ENCODE measurements at places on chromosomes 5 and 9.
A peak's percentile ranks its signal among the peaks of the same experiment; 100 is the strongest.

- no peak for DNase-seq
Measured at GRCh38 chr5:57025961-57026360, 74.0 kb upstream of the MIER3 start.

- no peak for DNase-seq
Measured at GRCh38 chr9:76595645-76596044, 136.7 kb downstream of the GCNT1 start.

- no peak for DNase-seq
Measured at GRCh38 chr5:143176048-143176447, 227.4 kb downstream of the NR3C1 start.

GRCh38 chr5:108798513-108799265 lies 51.0 kb downstream of the FER start:
- DNase-seq, result no peak

- DNase-seq, result no peak
Measured at GRCh38 chr5:151602806-151603205, 11.7 kb upstream of the FAT2 start.

DNA sequence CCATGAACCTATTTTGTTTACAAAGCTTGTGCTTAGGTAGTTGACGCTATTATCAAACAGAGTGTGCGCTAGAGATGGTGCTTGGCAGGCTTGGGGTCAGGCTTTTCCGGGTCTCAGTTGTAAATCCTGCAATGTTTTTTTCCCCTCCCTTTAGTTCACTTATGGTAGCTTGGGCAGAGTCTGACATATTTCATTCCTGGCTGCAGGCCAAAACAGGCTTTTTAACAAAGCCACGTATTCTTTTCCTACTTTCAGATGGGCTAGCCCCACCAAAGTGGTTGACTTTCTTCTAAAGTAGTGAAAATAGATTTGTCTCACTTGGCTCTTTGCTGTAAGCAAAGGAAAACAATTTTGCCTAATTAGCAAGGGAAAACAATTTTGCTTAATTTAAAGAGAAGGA lies 58.0 kb upstream of the FBN2 start:
- DNase-seq, result no peak

DNA sequence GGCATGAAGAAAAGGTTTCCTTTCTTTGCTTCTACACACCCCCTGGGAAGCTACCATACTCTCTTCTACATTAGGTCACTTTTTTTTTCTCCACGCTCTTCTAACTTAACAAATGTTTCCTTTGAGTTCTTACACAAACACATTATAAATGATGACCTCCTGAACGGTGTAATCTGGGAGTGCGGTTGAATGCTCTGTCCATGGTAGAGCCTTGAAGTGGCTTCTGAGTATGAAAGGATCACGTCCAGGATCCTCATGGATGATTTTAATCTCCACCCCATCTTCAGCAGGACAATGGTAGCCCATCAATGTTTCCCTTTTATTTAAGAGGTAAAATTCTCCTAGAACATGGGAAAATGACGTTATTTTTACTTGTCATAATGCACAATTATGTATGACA lies 587.3 kb downstream of the SEMA5A start:
- DNase-seq, result no peak

- peak; percentile 12 for DNase-seq
Measured at GRCh38 chr5:134975843-134976242, 8.1 kb downstream of the CATSPER3 start.

DNA sequence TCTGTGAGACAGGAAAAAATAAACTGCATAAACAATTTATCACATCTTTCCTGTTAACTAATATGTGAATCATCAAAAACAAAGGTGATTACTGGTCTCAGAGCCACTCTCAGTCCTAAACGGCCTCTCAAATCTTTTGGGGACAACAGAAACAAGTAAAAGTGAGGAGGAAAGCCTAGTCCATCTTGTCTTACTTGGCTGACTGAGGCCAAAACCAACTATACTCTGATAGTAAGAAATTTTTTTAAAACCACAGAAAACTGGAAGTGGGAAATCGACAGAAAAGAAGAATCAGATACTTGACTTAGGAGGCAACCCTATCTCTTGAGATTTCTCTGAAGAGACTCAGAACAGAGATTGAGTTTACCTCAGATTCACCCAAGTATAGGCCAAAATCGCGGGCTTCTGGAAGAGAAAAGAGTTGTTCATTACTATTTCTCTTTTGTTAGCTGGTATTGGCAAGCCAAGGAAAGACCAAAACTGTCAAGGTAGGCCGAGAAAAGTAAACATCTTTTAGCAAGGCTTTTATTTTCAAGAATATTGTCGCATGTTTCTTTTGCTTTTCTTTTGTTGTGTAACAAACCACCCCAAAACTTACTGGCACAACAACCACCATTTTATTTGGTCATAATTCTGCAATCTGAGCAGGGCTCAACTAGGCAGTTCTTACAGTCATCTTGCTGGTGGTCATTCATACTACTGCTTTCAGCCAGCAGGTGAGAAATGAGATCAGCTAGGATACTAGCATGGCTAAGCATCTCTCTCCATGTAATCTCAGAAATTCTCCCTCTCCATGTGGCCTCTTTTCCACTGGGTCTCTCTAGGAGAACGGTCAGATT lies 46.1 kb downstream of the RFX3 start:
- no peak for DNase-seq

- DNase-seq, result no peak
Measured at GRCh38 chr9:127562279-127562796, 49.7 kb upstream of the STXBP1 start.

DNA sequence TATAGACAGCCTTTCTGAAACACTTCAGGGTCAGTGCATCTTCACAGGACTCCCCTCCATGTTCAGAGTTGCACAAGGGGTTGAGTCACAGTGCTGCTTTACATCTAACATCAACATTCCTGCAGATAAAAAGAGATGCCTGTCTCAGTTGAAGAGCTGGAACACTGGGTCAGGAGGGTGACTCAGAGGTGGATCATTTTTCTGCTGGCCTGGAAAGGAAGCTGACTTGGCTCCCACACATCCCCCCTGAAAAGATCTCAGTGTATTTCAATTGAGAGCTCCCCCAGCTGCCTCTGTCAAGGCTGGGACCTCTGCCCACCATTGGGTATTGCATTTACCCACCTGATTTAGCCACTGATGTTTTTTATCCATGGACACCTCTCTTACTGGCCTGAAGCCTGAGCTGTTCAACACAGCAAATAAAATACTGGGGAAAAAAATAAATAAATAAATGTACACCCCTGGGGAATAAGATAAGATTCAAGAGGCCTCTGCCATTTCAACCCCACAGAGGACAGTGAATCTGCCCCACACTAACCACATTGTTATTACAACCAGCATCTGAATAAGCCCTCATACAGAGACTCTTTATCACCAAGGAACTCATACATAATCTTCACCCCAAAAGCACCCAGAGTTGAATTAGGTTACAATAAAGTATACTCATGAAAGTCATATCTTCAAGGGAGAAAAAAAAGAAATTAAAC lies 716.4 kb downstream of the SEMA5A start:
- DNase-seq, result peak; percentile 98

GRCh38 chr5:169104937-169105494 lies 195.9 kb downstream of the SLIT3 start:
- no peak for DNase-seq

DNA sequence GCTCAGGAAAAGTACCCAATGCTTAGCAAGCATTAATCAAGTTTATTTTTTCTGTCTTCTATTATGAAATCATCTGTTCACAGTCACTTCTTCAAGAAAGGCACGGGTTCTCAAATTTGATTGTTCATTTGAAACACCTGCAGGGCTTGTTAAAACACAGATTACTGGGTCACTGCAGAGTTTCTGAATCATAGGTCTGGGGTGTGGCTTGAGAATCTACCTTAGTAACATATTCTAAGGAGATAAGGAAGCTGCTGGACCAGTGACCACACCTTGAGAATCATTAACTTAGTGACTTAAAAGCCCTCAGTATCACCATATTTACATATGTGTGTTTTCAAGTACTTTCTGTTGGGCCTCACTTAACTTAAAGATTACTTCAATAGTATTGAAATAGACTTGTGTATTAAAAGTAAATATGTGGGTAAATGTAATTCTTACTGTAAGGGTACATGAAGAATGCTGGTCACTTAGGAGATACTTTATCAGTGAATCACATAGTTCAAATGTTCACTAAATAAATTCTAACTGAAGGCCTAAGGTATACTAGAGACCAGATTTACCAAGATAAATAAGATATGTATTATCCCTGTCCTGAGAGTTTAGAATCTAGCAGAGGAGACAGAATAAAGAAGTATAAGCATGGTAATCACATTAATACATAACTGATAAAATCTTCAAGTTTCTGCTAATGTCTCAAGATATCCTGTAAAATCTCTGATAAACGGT lies 1342.1 kb upstream of the C9orf72 start:
- DNase-seq, result peak; percentile 23

- no peak for DNase-seq
Measured at GRCh38 chr9:114958844-114959235, 28.4 kb upstream of the TNFSF8 start.

GRCh38 chr9:131976157-131977108 lies 103.2 kb downstream of the MED27 start:
- DNase-seq, result no peak

- no peak for DNase-seq
Measured at GRCh38 chr9:691825-692400, 149.6 kb upstream of the DMRT1 start.

DNA sequence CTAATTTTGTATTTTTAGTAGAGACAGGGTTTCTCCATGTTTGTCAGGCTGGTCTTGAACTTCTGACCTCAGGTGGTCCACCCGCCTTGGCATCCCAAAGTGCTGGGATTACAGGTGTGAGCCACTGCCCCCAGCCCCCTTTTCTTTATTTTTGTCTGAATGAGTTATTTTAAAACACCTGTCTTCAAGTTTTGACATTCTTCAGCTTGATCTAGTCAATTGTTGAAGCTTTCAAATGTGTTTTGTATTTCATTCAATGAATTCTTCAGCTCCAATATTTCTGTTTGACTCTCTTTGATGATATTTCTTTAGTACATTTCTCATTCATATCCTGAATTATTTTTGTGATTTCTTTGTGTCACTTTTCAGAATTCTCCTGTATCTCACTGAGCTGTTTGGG lies 486.2 kb downstream of the DMAC1 start:
- DNase-seq, result no peak

DNA sequence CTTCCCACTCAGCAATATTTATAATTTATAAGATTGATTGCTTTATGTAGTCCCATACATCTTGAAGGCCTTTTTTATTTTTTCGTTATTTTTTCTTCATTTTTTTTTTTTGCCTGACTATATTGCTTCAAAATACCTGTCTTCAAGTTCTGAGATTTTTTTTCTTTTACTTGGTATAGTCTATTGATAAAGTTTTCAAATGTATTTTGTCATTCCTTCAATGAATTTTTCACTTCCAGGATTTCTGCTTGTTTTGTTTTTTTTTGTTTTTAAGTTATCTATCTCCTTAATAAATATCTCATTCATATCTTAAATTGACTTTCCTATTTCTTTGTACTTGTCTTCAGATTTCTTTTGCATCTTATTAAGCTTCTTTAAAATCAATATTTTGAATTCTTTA lies 905.6 kb upstream of the CDH6 start:
- no peak for DNase-seq

DNA sequence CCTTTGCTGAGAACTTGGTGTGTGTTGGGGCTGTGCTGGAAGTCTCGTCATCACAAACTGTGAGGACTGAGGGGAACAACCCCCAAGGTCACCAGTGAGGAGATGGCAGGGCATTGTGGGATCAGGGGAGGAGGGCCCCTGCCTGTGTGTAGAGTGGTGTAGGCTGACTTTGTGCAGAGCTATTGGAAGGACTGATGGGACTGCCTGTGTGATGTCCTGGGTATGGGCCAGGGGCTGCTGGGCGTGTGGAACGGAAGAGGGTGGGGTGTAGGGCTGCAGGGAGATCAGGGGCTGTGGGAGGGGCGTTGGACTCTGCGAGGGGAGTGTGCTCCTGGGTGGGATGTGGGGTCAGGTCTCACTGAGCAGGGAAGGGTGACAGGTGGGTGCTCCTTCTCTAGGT lies 3.6 kb downstream of the WNK2 start:
- no peak for DNase-seq

DNA sequence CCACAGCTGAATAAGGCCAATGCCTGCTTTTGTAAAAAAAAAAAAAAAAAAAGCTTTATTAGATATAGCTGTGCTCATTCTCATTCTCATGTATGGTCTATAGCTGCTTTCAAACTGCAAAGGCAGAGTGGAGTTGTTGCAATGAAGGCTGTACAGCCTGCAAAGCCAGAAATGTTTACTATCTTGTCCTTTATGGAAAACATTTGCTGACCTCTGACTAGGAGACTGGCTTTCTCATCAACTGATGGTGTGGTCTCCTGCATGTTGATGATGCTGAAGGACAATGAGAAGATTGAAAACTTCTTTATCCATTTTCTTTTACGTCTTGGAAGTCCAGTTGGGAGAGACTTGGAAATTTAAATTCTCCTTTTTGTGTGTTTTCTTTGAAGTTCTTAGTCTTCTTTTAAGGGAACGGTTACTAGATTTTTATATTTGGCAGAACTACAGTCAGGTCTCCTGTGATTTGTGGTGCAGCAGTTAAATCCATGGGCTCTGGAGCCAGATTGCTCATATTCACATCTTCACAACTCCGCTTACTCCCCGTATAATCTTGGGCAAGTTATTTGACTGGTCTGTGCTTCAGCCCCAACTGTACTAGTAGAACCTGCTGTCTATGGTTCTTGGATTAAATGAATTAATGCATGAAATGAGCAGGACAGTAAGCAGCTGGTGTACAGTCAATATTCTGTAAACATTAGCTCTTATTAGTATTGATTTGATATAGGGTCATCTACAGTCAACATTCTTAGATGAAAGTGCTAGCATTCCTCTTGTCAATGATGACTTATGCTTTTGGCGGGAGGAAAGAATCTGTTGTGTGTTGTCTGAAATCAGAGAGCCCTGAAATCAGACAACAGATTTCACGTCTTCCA lies 39.7 kb upstream of the BASP1 start:
- no peak for DNase-seq

DNA sequence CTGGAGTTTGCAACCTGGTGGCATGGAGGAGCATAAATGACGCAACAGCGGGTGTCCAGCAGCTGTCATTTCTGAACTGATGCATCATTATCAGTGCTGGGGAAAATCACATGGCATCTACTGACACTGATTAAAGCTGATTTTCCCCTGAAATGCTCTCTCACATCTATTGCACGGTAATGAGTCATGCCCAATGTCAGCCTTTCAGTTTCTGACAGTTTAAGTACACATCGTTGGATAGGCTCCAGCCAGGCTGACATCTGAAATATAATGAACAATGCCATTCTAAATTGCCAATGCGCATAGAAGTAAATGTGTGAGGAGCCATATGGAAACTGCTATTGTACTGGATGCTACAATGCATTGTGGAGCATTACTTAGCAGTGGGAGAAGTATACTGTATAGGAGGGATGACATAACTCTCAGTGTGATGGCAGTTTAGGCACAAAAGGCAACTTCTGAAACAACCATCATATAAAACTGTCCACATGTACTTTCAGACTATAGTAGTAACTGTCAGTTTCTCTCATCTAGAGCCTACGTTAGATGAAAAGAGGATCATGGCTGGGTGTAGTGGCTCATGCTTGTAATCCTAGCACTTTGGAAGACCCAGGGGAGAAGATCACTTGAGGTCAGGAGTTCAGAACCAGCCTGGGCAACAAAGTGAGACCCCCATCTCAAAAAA lies 389.3 kb upstream of the DMAC1 start:
- no peak for DNase-seq
